Lower lobe of right lung (tissue), 2 donors: ENCODE measurements at places on chromosomes 2 and 18. TPM values are rescaled to one million over a fixed set of nuclear protein-coding genes. Genes with fewer than 3 reads are reported as not detected.

The FTCDNL1 gene
- 3.7 TPM for total RNA-seq

DNA sequence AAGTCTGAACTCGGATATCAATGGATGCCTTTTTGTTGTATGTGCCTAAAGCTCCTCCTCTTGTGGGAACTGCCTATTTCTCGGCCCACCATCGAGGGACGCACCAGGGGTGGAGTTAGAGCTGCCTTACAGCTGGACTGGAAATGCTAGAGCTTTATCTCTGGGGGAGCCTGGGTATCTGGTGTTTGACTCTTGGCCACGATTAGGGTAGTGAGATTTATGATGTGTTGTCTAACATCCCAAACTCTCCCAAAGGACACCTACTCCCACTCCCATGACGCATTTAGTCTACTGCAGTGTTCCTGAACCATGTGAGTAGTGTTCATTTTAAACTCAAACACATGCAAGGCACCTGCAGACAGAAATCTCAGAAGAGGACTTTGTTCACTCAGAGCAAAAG, 594.8 kb downstream of the METTL4 start:
- DNase-seq: no peak

DNA sequence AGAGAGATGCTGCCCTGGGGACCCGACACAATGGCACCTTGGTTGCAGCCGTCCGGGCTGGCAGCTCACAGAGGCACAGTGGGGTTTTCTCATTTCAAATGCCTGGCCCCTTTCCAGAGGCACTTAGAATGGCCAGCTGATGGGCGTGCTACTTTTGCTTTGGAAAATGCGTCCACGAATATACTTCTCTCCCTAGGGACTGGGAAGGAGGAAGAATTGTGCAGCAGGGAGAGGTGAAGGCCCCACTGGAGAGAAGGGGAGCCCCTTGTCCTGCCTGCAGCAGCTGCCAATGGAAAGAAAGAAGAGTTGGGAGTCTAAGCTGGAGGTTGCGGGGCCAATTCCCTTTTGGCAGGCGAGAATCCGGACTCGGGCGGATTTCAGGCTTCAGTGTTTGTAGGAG, 1.1 kb upstream of the MAL start:
- no peak for DNase-seq

DNA sequence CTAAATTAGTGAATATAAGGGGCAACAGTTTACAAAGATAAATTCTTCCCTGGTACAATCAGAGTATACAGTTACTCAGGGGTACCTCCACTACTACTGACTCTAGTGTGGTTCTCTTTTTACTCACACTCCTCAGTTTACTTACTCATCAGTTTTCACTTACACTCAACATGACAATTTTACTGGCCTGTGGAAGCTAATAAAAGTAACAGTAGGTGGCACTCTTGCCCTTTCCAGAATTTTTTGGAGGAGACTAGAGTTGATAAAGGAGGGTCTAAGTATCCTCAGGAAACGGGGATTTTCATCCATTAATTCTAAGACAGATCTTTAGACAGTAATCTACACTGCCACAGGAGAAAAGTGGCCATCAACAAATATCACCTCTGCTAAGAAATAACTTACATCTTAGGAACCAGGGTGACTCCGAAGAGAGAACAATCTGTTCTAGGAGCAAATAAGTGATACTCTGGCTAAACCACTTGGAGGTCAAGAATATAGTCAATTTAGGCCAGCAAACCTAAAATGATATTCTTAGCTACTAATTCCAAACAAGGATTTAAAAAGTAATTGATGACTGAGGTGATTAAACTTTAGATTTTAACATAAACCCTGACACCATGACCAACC, 61.3 kb downstream of the ATL2 start:
- no peak for DNase-seq

DNA sequence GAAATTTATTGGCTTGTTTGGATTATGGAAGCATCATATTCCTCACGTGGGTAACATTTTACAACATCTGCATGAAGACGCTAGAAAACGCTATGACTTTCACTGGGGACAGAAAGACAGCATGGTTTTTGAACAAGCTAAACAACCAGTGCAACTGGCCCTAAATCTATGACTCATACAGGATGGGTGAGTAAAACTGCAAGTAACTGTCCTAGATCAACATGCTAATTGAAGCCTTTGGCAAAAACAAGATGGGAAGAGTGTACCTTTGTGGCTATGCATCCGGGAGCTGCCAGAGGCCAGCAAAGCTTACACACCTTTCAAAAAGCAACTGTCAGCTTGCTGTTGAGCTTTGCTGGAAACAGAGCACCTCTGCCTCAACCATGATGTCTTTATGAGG, 1096.0 kb upstream of the DDX18 start:
- DNase-seq: no peak

The MAL gene
- 13.4 TPM for total RNA-seq

The DNAJC5G gene
- total RNA-seq: not detected

- DNase-seq: no peak
These were observed 127.4 kb upstream of the ZSWIM2 start for GRCh38 chr2:186976329-186976728.

GRCh38 chr2:71938659-71939587, 208.7 kb downstream of the CYP26B1 start:
- DNase-seq: no peak

- no peak for DNase-seq
These were observed 57.0 kb upstream of the LRRTM4 start for GRCh38 chr2:77579076-77579769.

GRCh38 chr2:39696101-39696553, 30.4 kb downstream of the TMEM178A start:
- no peak for DNase-seq

- DNase-seq: no peak
These were observed 156.3 kb downstream of the SUCLG1 start for GRCh38 chr2:84302513-84303412.

DNA sequence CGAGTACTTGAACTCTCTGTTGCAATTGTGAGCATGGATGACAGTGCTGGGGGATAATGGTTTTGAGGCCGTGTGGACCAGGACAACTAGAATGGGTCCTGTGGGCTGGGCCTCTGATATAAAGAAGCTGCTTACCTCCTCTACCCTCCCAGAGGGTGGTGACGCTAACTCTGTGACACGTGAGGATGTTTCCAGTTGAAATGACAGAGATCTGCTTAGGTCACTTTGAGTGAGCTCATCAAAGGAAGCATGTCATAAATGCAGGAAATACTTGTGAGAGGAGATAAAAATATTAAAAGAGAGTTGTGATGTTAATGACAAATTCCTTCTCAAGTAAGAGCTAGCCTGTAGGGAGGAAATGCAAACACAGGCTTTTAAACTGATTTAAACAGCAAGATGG, 16.4 kb downstream of the RMC1 start:
- no peak for DNase-seq

- DNase-seq: no peak
These were observed 201.6 kb upstream of the TWIST2 start for GRCh38 chr2:238646281-238646680.

The HOXD13 gene
- total RNA-seq: not detected

DNA sequence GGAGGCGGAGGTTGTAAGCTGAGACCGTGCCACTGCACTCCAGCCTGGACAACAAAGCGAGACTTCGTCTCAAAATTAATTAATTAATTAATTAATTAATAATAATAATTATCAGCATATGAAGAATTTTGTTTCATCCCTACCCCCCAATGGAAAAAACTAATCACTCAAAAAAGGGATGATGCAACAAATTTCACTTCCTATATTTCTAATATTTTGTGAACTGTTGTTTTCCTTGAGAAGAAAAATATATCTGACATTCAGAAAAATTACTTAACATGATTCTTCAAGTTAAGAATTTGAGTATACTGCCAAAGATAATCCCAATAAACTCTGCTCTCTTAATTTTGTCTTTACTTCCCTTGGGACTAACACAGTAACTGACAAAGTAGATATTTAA, 28.1 kb downstream of the EXOC6B start:
- DNase-seq: no peak

- peak; percentile 86 for DNase-seq
These were observed at the start of gene FEZ2 for GRCh38 chr2:36597532-36598377. FEZ2 (minus strand) TSS chr2:36598168; CDS start chr2:36598142, 26 bp downstream.

DNA sequence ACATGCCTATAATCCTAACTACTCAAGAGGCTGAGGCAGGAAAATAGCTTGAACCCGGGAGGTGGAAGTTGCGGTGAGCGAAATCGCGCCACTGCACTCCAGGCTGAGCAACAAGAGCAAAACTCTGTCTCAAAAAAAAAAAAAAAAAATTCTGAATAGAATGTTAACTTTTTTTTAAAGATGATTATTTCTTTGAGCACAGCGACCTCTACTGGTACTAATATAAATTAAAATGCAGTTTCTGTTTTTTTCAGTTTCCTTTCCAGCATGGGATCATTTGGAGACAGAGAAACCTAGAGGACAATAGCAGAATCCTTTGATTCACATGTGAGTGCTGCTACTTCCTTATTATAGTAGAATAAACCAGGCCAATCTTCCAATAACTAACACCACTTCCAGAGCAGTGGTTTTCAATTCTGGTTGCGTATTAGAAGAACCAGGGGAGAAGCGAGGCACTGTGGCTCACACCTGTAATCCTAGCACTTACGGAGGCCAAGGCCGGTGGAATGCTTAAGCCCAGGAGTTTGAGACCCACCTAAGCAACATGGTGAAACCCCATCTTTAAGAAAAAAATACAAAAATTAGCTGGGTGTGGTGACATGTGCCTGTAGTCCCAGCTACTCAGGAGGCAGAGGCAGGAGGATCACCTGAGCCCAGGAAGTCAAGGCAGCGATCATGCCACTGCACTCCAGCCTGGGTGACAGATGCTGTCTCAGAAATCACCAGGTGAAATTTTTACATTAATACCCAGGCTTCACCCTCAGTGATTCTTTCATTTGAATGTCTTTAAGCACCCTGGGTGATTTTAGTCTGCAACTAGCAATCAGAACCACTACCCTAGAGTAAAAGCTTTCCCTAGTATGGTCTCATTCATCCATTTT, 10.1 kb downstream of the SRSF7 start:
- no peak for DNase-seq

DNA sequence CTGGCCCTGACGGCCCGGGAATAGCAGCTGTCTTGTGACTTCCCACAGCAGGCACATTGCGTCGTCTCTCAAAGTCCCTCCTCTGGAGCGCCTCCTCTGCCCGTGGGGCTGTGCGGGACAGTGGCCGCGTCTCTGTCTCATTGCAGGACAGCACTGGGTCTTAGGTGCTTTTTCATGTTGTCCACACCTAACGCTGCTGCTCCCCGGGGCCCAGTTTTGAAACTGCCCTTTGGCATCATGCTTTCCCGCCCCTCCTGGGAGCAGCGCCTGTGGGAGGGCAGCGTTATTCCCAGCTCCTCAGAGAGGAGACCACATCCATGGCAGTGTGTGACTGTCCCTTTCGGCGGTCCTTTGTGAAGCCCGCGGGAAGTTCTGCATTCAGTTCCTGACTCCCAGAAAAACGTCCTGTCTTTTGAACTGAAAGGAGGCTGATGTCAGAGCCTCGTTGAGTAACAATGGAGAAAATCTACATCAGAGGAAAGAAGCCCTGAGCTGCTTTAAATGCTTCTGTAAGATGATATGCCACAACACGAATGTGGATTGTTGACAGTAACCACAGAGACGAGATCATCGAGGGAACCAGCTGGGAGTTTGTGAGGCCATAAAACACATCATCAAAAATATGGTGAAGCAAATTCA, 226.0 kb downstream of the FAM210A start:
- no peak for DNase-seq

The IFIH1 gene
- total RNA-seq: 44.1 TPM
